Stimulated activated CD4-positive, alpha-beta T cell treated with anti-CD3 and anti-CD28 coated beads, Interleukin-4, amount 100 ng/mL, for 48 hours (primary cell): ENCODE measurements at places on chromosomes 2 and 18.
A peak's percentile ranks its signal among the peaks of the same experiment; 100 is the strongest.

GRCh38 chr18:57807336-57808117 lies 4.4 kb upstream of the ATP8B1 start:
- DNase-seq: no peak

GRCh38 chr2:68812251-68812650 lies 58.9 kb downstream of the BMP10 start:
- no peak for DNase-seq

DNA sequence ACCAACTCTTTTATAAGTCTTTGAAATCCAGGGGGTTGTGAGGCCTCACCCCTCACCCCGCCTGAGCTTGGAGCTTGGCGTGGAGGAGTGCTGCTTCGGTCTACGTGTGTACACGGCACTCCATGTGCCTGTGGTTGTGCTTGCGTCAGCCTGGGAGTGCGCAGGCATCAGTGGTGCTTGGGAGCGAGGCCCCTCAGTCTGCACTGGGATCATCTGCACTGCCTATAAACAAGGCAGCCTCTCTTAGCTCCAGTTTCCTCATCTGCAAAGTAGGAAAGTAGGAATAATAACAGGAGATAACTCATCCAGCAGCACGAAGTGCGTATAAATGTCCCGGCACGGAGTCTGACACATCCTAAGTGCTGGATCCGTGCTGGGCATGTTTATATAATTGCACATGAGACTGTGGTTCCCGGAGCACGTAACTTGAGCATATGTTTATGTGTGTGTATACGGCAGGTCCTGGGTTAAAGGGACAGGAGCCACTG lies 1.2 kb downstream of the GYPC start:
- DNase-seq: peak; percentile 43

GRCh38 chr18:13218368-13218991 lies at the start of gene LDLRAD4:
Gene LDLRAD4, plus strand, starts transcription at chr18:13218760.
- DNase-seq: no peak

DNA sequence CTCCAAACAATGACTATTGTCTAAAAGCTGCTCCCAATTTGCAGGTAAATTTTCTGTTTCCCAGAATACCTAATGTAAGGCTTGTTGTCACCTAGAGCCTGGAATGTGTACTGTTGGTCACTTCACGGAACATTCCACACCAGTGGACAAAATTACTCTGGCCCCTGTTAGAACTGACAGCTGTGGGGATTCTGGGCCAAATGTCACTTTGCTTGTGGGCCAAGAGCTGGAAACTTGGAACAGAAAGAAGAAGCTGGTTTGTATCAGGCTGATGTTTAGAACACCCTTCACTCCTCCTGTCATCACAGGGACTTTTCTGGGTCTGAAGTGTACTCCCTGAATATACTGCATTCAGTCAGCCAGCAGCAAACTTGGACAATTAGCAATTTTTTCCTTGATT lies 495.6 kb upstream of the SYT4 start:
- DNase-seq: no peak

DNA sequence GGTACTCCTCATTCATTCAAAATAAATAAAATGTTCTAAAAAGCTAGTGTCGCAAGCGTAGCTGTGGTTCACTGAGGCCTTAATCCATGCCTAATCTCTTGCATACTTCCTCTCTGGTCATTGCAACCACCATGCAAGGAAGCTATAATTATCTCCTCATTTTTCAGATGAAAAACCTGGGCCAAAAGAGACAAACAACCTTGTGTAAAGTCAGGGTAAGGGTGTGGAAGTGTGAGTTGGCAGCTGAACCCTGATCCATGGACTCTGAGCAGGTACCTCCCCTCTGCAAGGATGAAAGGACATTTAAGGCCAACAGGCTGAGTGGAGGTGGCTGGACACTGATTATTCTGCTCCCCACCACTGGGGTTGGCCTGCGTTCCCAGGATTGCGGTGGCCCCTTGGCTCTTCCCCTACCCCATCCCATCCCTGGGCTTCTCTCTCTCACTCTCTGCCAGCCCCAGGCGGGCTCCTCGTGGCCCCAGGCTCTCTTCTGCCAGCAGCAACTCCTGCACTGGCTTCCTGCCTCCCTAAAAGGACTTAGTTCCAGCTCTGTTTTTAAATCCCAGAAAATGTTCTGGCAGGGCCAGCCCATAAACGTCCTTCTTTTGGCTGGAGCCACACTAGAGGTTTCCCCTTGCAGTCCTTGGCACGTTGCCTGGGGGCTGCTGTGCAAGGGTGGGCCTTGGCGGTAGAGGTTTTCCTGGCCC lies 72.0 kb upstream of the AFF3 start:
- DNase-seq: no peak

- DNase-seq: no peak
Observed at GRCh38 chr2:42128721-42129486, 40.2 kb upstream of the EML4 start.

DNA sequence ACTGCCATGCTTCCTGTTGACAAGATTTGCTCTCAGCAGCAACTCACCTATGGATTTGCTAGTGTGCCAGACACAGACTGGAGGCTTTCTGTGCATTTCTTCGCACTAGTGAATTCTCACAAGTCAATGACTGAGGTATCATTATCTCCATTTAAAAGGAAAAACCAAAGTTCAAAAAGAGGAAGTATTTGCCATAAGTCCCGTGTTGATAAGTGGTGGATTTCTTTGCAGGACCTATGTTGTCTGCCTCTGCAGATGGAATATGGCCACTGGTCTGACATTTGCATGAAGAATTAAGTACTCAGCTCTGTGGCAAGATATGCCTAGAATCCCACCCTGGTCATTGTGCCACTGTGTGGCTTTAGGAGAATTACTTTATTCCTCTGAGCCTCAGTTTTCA lies 299.6 kb downstream of the PAX3 start:
- DNase-seq: no peak

- no peak for DNase-seq
Observed at GRCh38 chr18:3059272-3059671, 46.3 kb upstream of the LPIN2 start.

DNA sequence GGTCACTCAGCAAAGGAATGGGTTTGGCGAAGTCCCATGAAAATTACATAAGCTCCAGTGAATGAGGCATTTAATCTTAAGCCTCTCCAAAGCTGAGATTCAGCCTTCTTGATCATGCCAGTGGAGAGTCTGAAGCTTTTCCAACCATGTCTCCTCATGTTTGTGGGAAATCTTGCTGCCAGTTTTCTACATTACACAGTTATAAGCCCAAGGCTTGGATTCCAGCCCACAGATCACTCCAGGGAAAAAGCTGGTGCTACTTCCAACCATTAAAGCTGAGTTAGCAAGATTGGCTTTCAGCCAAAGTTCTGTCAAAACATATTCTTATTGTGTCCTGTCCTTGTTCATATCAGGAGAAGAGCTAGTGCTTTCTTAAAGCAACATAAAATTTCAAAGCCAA lies 293.8 kb downstream of the LRRTM4 start:
- no peak for DNase-seq

DNA sequence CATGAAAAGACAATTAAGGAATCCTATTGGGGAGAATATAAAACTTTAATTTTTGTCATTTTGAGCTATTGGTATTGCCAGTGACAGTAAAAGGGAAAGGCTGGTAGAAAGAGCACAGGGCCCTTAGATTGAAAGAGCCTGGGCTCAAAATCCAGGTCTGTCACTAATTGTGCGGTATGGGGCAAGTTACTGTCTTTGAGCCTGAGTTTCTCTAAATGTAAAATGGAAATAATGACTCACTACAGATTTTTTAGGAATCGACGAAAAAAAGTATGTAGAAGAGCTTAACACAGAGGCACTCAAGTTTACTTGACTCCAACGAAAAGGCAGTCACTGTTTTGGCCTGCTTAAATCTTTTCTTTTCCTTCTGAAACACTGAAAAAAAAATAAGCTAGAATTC lies 7.0 kb downstream of the NDUFV2 start:
- no peak for DNase-seq

GRCh38 chr2:88680266-88680902 lies 11.1 kb upstream of the RPIA start:
- no peak for DNase-seq

- no peak for DNase-seq
Observed at GRCh38 chr18:23819001-23819400, 129.7 kb downstream of the LAMA3 start.

GRCh38 chr18:56294484-56295183 lies 343.8 kb downstream of the TXNL1 start:
- no peak for DNase-seq

- DNase-seq: no peak
Observed at GRCh38 chr2:167726788-167727187, 520.6 kb downstream of the STK39 start.

- no peak for DNase-seq
Observed at GRCh38 chr2:31207790-31208189, 9.5 kb downstream of the CAPN14 start.

- no peak for DNase-seq
Observed at GRCh38 chr2:232887171-232887850, 17.2 kb downstream of the SNORC start.

DNA sequence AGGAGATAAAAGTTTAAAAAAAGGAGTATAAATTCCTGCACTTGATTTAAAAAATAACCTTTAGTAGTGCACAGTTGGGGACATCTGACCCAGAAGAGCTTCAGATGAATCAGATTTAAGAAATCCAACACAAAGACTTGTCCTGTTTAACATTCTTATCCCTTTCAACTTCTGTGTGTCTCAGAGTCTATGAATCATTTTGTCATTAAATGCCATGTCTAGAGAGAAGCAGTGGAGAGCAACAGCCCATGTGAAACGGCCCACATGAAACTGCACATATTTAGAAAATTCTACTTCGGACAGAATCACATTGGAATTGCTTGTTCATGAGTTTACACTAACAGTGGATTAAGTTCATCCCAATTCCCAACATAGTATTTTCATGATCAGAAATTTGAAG lies 278.6 kb downstream of the SLC8A1 start:
- DNase-seq: no peak

DNA sequence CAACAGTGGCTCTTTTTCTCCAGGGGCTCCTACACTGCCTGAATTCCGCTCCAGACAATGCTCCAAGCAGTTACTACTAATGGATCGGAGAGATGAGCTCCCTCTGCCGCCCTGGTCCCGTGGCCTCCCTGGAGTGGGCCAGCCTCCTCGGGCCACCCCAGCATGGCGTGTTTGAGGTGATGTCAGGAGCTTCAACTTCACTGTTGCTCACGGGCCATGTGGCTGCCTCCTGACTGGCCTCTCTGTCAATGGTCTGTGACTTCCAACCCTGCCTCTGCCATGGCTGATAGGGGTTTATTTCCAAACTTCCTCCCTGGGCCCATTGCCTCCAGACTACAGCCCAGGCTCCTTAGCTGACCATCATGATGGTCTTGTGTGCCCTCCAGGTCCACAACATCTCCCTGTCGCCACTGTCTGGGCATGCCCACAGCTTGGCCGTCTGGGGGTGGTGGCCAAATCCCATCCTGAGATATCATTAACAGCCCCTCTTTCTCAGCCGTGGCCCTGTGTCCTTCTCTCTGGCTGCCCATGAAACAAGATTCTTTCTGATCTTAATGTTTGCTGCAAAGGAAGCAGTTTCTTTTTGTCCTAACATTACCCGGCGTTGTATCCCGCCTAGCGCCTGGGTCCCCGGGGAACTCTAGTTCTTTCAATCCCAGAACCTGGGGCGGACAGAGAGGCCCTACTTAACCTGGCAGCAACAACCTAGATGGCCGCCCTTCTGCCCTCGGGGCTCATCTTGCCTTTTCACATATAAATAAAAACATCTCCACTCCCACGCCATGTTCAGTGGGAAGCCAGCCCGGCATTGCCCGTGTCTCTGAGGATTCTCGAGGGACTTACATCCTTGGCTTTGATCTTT lies 38.1 kb downstream of the ATOH8 start:
- no peak for DNase-seq

- DNase-seq: no peak
Observed at GRCh38 chr18:14974576-14974975, 226.6 kb downstream of the ANKRD30B start.

- no peak for DNase-seq
Observed at GRCh38 chr2:85501248-85501647, 37.7 kb upstream of the MAT2A start.

GRCh38 chr2:1756456-1756855 lies 12.1 kb upstream of the PXDN start:
- DNase-seq: no peak

GRCh38 chr2:53994818-53995808 lies 24.3 kb upstream of the PSME4 start:
- DNase-seq: no peak

GRCh38 chr2:112942654-112943002 lies 31.7 kb downstream of the IL37 start:
- DNase-seq: no peak

DNA sequence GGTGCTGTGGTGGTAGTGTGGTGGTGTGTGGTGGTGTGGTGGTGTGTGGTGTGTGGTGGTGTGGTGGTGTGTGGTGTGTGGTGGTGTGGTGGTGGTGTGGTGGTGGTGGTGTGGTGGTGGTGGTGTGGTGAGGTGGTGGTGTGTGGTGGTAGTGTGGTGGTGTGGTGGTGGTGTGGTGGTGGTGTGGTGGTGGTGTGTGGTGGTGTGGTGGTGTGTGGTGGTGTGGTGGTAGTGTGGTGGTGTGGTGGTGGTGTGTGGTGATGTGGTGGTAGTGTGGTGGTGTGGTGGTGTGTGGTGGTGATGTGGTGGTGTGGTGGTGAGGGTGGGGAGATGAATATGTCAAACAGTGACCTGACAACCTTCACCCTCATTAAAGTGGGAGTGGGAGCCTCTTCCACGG lies 55.6 kb upstream of the DLGAP1 start:
- no peak for DNase-seq

- DNase-seq: no peak
Observed at GRCh38 chr18:23317975-23318675, 135.0 kb upstream of the RIOK3 start.

- DNase-seq: no peak
Observed at GRCh38 chr2:110645616-110646015, 32.2 kb downstream of the BUB1 start.

DNA sequence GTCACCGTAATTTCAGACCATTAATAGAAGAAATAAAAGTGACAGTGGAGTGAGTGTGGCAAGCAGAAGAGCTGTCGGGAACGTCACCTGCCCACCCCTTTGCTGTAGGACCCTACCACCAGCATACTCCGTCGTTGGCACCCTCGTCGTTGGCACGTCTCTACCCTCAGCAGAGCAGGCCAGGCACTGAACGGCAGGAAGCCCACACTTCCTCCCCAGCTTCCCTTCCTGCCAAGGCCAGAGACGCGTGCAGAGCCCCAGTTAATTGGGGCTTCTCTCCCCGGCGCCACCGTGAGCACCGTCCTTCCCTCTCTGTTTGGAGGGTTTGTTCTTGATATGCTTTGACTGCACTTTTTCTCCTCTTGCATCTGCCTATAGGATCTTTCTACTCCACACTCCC lies 27.0 kb upstream of the NFATC1 start:
- DNase-seq: no peak

- no peak for DNase-seq
Observed at GRCh38 chr2:151651274-151651673, 83.0 kb downstream of the NEB start.

DNA sequence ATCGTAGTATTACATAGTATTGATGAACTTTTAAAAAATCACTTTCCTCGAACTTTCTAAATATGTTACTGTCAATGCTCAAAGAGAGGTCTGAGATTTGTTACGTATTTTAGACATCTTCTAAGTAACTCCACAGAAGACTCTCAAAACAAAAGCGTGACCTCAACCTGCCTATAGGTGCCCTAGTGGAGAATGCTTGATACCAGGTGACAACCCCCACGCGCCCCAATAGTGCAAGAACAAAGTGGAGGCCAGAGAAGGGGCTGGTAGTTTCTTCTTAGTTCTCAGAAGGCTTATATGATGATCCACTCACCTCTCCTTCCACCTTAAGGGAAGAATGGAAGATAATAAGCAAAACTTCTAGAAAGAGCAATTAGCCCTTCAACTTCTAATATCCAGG lies 102.6 kb downstream of the ANKRD44 start:
- DNase-seq: no peak

- DNase-seq: no peak
Observed at GRCh38 chr2:73588177-73588576, 54.0 kb downstream of the NAT8 start.

GRCh38 chr18:75531851-75532459 lies 104.5 kb upstream of the SMIM21 start:
- DNase-seq: no peak
